Fibroblast of skin of scalp (primary cell): ENCODE measurements at places on chromosomes 5 and 9.

GRCh38 chr9:136047076-136047774 is 47.9 kb downstream of the NACC2 start:
- DNase-seq = no peak

GRCh38 chr5:17001428-17001827 is 65.3 kb upstream of the MYO10 start:
- peak; percentile 80 for DNase-seq

DNA sequence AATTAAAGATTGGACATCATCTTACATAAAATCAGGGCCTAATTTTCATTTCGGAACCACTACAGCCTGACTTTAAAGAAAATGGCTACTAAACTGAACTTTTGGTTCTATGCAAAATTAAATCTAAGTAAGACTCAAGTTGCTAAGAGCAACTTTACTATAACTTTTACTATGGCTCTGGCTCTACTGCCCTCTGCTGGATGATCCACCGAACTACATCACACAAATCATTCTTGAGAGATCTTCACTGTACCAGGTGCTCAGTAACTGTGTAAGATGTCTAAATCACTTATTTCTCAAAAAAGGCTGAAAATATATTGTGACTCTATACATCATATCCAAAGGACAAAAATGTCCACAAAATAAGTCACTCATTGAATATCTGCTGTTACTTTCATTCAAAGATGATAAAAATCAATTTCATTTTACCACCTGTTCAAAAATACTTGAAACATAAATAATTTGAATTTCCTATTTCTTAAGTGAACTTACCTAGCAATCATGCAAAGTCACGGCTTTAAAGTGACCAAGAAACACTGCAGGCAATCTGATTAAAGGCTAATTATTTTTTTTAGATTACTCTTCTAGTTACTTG is 13.5 kb downstream of the MOCS2 start:
- peak; percentile 61 for DNase-seq

DNA sequence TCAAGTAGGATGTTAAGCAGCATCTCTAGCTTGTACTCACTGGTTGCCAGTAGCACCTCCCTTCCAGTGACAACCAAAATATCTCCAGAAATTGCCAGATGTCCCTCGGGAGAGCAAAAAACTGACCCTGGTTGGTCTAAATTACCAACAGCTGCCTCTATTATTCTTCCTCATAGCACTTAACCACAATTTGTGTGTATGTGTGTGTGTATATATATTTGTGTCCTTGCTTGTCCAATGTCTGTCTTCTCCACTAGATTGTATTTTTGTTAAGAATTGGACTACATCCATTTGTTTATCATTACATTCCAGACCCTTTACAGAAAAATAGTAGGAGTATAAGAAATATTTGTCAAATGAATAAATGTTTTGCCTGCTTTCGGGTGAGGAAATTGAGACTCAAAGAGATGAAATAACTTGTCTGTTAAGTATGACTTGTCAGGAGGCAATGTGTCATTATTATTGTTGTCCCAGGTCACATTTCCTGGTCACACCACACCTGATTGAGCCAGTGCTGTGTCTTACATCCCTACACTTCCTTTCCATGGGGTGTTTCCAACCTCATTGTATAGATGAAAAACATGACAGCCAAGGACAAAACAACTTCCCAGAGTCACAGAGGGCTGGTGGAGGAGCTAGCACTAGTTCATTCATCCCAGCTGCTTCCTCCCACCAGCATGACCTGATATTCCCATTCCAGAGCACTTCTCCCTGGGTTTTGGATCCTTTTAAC is 11.4 kb upstream of the GRPEL2 start:
- peak; percentile 81 for DNase-seq

DNA sequence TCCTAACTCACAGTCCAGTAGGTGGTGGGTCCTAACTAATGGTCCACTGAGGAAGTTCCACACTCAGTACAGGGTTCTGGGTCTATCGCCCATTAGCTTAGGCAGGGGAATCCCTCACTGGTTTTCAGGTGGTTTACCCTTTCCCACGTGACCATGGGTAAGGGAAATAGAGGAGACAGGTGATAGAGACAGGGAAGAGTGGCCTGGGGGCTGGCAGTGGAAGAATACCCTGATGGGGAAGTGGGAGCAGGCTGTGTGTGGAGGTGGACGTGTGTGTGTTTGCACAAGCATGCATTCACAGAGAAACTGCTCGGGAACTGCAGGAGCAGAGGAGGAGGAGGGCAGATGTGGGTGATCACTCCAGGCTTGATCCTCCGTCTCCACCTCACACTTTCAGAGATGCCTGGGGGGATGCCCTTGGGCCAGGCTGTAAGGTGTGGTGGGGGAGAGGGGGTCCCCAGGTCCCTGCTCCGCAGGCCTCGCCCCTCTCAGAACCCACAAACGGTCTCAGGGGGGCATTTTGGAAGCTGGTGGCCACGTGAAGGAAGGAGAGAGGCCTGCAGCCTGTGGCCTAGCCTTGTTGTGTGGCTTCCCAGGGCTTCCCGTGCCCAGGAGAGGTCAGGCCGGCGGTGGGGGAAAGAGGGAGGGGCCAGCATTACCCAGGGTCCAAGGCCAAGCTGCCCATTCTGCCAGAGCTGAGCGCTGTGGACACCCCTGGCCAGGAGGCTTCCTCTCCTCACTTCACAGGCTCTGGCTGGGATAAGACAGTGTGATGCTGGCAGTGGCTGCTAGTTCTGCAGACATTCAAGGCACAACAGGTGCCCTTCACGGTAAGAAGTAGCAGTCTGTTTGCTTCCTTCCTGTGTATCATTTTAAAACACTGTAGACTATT is 80.0 kb downstream of the OTULIN start:
- DNase-seq = no peak

GRCh38 chr5:97420646-97421045 is 237.6 kb upstream of the RIOK2 start:
- DNase-seq = no peak

DNA sequence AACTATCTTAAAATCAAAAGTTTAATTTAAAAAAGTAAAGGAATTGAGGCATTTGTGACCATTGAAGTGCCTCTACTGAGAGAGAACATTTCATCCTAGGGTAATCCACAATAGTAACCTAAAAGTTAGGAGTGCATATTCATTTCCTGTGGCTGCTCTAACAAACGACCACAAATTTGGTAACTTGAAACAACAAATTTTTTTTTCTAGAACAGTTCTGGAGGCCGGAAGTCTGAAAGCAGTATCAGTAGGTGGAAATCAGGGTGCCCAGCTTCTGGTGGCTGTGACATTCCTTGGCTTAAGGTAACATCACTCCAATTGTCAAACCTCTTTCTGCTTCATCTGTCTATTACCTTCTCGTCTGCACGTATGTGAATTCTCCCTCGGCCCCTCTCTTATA is 67.1 kb upstream of the SSBP2 start:
- no peak for DNase-seq

GRCh38 chr9:4781408-4781807 is 11.3 kb upstream of the RCL1 start:
- peak; percentile 46 for DNase-seq

- peak; percentile 5 for DNase-seq
Measured at GRCh38 chr5:129630101-129630500, 117.8 kb upstream of the MINAR2 start.

GRCh38 chr9:33619666-33620404 is 95.8 kb downstream of the ANKRD18B start:
- DNase-seq = peak; percentile 93

GRCh38 chr5:168734620-168735300 is 155.6 kb upstream of the PANK3 start:
- DNase-seq = peak; percentile 79

GRCh38 chr9:88523056-88523455 is 11.9 kb upstream of the NXNL2 start:
- DNase-seq = peak; percentile 37

GRCh38 chr9:107425101-107426025 is 64.2 kb downstream of the KLF4 start:
- peak; percentile 68 for DNase-seq

GRCh38 chr5:5422819-5423515 is 490 bp downstream of the ICE1 start:
- DNase-seq = no peak

GRCh38 chr9:120442308-120442995 is 137.5 kb downstream of the CDK5RAP2 start:
- no peak for DNase-seq

DNA sequence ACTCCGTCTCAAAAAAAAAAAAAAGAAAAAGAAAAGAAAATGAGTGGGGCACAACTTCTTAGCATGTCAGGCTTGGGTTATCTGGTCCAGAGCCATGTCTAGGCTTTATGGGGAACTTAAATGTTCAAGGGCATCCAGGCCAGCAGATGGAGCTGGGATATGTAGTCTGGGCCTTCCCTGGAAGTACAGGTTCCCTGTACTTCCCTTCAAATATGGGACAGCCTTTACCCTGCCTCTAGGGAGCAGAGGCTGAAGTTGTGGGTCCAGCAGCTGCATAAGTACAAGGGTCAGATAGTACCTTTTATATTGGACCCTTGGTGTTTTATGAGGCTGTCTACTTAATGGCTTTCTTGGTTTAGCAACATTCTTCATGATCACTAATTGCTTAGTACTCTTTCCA is 42.1 kb downstream of the FAF2 start:
- DNase-seq = no peak

- DNase-seq = no peak
Measured at GRCh38 chr5:89536020-89536419, 653.0 kb upstream of the MEF2C start.

- DNase-seq = no peak
Measured at GRCh38 chr5:31972558-31972957, 201.6 kb downstream of the GOLPH3 start.
